Left ventricle myocardium inferior (tissue), 1 donor: ENCODE measurements at places on chromosomes 11 and 22. TPM values are rescaled to one million over a fixed set of nuclear protein-coding genes. Genes with fewer than 3 reads are reported as not detected.

FGF4 gene
- not detected for total RNA-seq

DNA sequence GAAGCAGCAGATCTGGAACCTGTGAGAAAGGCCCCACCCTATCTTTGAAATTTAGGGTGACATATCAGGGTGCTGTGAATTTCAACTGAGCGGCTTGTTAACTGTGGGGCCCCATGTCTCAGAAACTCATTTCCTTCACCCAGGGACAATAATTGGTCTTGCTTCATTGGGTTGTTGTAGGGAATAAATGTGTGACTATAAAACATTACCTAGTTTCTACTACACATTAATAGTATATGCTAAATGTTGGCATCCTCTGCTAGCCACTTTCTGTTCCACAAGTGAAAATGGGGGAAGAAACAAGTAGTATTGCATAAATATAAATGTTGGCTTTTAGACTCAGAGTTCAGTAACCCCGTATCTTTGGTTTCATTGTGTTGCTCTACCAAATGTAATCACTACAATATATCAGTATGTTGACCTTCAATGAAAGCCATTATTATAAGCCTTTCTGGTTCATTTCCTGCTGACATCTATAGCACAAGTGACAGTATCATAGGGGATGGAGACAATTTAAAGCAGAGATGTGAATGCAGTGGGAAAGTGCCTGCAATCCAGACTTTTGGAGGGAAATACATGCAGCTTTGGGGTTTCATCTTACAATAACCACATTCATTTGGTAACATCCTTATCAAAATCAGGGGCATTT is 905.5 kb upstream of the RAG2 start:
- no peak for DNase-seq
- no peak overlapping the region for H3K4me3 ChIP-seq
- no peaks in the 10 kb centered on the region for H3K4me1 ChIP-seq
- no peaks in the 10 kb centered on the region for H3K36me3 ChIP-seq

GRCh38 chr11:114354076-114354475 is 46.2 kb downstream of the C11orf71 start:
- no peaks in the 10 kb centered on the region for H3K27me3 ChIP-seq
- no peak for DNase-seq
- no peaks in the 10 kb centered on the region for H3K36me3 ChIP-seq
- H3K4me3 ChIP-seq, result no peak overlapping the region

- H3K4me3 ChIP-seq, result no peak overlapping the region
- peaks cover 26% of the 10 kb centered on the region for H3K36me3 ChIP-seq
- peaks cover 48% of the 10 kb centered on the region for H3K4me1 ChIP-seq
- DNase-seq, result no peak
- peak overlapping the region; percentile 80 for H3K27ac ChIP-seq
- no peaks in the 10 kb centered on the region for H3K27me3 ChIP-seq
Measured at GRCh38 chr11:456533-456932, 6.5 kb downstream of the PTDSS2 start.

GRCh38 chr11:131814108-131814507 is 443.7 kb downstream of the NTM start:
- no peaks in the 10 kb centered on the region for H3K4me1 ChIP-seq
- H3K27ac ChIP-seq, result no peak overlapping the region
- no peaks in the 10 kb centered on the region for H3K36me3 ChIP-seq

DNA sequence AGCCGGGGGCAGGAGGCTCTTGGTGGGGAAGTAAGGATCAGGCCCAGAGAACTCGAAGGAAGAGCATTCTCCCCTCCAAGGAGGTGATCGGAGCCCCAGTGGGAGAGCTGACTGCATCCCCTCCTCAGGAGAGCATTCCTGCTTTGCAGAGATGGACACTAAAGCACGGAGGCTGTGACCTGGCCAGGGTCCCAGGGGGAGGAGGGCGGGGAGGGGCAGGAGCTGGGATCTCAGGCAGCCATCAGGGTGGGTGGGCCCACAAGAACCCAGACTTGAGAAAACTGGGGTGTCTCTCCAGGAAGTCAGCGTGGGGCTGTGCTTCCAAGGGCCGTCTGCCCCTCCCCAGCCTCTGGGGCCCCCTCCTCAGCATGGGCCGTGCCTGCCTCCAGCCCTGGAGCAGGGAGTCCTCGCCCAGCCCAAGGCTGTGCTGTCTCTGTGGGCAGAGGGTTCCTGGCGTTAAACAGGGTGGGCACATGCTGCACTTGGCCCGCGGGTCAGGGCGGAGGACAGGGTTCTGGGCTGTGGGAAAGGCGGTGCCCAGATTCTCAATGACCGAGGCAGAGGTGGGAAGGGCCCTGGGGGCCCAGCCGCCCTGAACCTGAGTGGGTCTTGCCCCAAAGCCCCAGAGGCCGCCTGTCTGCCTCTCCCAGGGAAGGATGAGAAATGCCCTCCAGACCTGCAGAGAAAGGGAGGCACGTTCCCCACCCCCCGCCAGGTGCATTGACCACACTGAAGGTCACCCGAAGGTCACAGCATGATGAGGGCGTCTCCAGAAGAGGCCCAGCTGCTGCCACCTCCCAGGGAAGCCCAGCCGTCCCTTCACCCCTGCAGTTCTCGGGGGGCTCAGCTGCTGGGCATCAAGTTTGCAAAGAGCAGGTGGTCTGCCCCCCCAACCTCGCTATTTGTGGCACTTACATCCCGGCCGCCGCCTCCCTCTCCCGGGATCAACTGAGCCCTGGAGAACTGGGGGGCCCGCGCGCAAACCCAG is 643 bp downstream of the CEND1 start:
- no peak for DNase-seq
- H3K4me1 ChIP-seq, result peaks cover 7% of the 10 kb centered on the region
- H3K4me3 ChIP-seq, result peak overlapping the region; percentile 34
- H3K27me3 ChIP-seq, result peaks cover 36% of the 10 kb centered on the region

- no peaks in the 10 kb centered on the region for H3K36me3 ChIP-seq
- no peaks in the 10 kb centered on the region for H3K4me1 ChIP-seq
- DNase-seq, result no peak
- no peak overlapping the region for H3K4me3 ChIP-seq
Measured at GRCh38 chr22:26665813-26666231, 8.4 kb downstream of the MIAT start.

DNA sequence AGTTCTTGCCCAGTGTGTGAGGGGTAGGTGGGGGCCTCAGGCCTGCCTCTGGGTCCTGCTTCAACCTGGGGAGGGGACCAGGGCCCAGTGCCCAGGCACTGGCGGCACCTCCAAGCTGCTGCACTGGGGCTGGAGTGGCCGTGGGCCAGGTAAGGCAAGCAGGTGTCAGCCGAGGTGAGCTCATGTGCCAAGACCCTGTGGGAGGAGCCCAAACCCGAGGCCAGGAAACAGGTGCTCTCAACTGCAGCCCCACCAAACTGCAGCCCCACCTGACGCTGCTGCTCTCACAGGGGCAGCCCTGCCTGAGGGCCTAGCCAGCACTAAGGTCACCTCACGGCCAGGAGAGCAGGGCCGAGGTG is 18.1 kb upstream of the GNB1L start:
- DNase-seq, result no peak
- H3K27me3 ChIP-seq, result no peaks in the 10 kb centered on the region
- no peak overlapping the region for H3K27ac ChIP-seq
- peaks cover 23% of the 10 kb centered on the region for H3K4me1 ChIP-seq

DNA sequence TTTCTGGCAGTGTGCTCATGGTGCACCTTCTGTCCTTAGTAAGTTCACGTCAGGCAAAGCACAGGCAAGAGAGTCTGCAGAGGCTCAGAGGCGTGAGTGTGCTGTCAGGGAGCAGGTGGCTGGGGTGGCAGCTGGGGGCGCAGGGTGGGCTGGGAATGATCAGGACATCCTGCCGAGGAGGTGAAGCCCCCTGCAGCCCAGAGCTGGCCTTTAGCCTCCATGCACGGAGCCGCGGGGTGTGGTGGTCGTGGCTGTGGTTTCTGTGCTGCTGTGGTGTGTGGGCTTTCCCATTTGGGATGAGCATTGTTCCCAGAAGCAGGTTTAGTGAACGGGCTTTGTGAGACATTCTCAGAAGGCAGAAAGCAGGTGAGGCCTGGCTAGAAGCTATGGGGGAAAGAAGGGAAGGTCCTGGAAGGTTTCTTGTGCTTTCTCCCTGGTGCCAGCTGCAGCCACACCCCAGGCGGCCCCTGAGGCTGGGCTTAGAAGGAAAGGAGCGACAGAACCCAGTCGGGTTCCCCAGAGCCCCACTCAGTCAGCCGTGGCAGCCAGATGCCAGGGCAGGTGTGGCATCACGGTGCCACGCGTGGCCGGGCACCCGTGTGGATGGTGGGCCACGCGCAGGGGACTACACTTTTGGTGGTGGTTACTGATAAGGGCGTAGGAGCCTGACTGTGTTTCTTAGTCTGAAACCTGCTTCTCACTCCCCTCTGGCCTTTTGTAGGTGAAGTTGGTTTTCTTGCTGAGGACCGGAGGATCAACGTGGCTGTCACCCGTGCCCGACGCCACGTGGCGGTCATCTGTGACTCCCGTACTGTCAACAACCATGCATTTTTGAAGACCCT is 32.0 kb downstream of the IGHMBP2 start:
- H3K4me3 ChIP-seq, result no peak overlapping the region
- no peak overlapping the region for H3K27ac ChIP-seq
- peaks cover 82% of the 10 kb centered on the region for H3K36me3 ChIP-seq
- H3K27me3 ChIP-seq, result no peaks in the 10 kb centered on the region
- DNase-seq, result no peak
- H3K4me1 ChIP-seq, result no peaks in the 10 kb centered on the region

DNA sequence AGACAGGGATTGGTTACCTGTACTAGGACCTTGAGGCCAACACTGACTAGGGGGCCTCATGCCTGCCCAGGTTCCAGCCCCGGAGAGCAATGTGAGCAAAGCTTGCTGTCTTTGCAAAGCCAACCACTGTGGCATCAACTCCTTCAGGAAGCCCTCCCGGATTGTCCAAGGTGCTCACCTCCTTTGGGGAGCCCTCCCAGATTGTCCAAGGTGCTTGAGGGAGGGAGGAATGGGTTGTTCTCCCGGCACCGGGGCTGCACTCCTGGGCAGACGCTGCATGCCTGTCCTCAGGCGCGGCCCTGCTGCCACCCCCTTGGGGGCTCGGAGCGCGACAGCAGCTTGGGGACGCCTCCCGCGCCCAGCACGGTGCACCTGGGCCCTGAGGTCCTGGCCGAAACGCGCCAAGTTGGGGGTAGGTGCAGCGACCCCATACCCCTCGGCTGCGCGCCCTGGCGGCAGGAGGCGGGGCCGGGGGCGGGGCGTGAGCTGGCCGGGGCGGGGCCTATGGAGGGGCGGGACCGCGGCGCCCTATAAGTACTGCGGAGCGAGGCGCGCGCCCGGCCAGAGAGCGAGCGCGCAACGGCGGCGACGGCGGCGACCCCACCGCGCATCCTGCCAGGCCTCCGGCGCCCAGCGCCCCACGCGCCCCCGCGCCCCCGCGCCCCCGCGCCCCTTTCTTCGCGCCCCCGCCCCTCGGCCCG is at the start of gene CD81:
TSS of gene CD81 (plus strand) at position 560 of the 701 bp plus-strand sequence. CDS start 240 bp downstream, outside the sequence.
- H3K4me1 ChIP-seq, result peaks cover 66% of the 10 kb centered on the region
- H3K4me3 ChIP-seq, result peak within 1 kb of the TSS; percentile 100
- DNase-seq, result no peak
- H3K27ac ChIP-seq, result peak within 1 kb of the TSS; percentile 99
- no peaks in the 10 kb centered on the region for H3K36me3 ChIP-seq
- no peaks in the 10 kb centered on the region for H3K27me3 ChIP-seq

KIF18A gene
- total RNA-seq, result 0.25 TPM

DNA sequence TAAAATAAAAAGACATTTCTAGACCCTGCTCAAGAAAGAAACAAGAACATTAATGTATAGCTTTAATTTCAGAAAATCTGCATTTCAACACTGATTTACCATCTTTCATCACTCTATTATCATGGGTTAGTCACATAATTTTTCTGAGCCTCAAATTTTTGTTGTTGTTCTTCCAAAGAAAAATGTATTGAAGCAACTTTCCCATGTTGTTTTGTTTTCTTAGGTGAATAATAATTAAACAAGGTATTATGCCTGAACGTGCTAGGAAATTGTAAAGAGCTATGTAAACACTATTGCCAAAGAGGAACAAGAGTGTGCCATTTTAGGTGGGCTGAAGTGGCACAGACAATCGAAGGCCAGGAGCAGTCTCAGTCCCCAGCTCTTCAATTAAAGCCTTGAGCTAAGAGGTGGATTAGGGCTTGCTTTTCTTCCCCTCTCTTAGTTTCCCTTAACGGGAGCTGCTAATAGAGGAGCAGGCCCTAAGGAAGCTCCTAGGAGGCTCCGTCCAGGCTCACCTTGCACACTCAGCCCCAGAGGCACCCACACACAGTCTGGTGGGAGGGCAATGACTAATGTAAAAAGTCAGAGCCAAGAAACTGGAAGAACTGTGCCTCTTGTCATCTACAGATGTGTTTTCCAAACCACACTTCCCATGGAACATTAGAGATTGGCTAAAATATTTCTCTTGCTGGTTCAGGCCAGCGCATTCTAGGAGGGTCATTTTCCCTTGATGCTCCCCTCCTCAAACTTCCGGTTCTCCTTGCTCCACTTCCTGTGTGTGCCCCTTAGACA is 8.8 kb upstream of the UBASH3B start:
- DNase-seq, result no peak
- no peaks in the 10 kb centered on the region for H3K4me1 ChIP-seq
- H3K27me3 ChIP-seq, result peaks cover 18% of the 10 kb centered on the region

- H3K27ac ChIP-seq, result no peak overlapping the region
- H3K4me3 ChIP-seq, result no peak overlapping the region
- H3K36me3 ChIP-seq, result no peaks in the 10 kb centered on the region
- peaks cover 23% of the 10 kb centered on the region for H3K4me1 ChIP-seq
Measured at GRCh38 chr11:2870460-2870859, 15.1 kb downstream of the CDKN1C start.

SLC5A1 gene
- 201 TPM for total RNA-seq

CLTCL1 gene
- 9.4 TPM for total RNA-seq

SELENOO gene
- 15.0 TPM for total RNA-seq

DNA sequence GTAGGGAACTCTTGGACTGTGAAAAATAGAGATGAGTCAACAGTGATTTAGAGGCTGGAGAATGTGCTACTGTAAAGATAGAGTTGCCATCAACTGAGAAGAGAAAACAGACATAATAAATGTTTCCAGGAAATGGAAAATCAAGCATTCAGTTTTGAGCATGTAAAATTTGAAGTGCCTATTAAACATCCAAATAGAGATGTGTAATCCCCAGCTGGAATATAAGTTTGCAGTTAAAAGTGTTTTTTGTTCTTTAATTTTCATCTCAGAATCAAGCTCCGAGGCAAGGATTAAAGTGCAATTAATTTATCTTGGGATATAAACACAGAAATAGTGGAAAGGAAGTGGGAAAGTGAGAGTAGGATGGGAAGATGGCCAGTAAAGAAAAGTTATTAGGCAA is 666.0 kb upstream of the RAG2 start:
- H3K36me3 ChIP-seq, result no peaks in the 10 kb centered on the region
- H3K4me1 ChIP-seq, result no peaks in the 10 kb centered on the region
- no peak for DNase-seq

GRCh38 chr11:120751550-120751949 is 240.0 kb downstream of the GRIK4 start:
- H3K36me3 ChIP-seq, result no peaks in the 10 kb centered on the region
- H3K4me3 ChIP-seq, result no peak overlapping the region
- H3K27me3 ChIP-seq, result peaks cover 71% of the 10 kb centered on the region
- no peak overlapping the region for H3K27ac ChIP-seq
- no peak for DNase-seq

- DNase-seq, result no peak
- H3K36me3 ChIP-seq, result no peaks in the 10 kb centered on the region
- peak overlapping the region; percentile 41 for H3K4me3 ChIP-seq
- no peaks in the 10 kb centered on the region for H3K4me1 ChIP-seq
Measured at GRCh38 chr11:104653407-104653806, 244.9 kb downstream of the CASP12 start.
